Activated CD8-positive, alpha-beta T cell treated with anti-CD3 and anti-CD28 coated beads, Interleukin-2, amount 10 ng/mL, durations not matched to agents 7 days and 5 days (primary cell): ENCODE measurements at places on chromosomes 2 and 18. TPM values are rescaled to one million over a fixed set of nuclear protein-coding genes. Genes with fewer than 3 reads are reported as not detected.
A peak's percentile ranks its signal among the peaks of the same experiment; 100 is the strongest.

Gene TBR1
- 0.10 TPM for total RNA-seq

Gene CNDP1
- total RNA-seq, result not detected

- no peaks in the 10 kb centered on the region for H3K4me1 ChIP-seq
- H3K27ac ChIP-seq, result no peak overlapping the region
- DNase-seq, result no peak
- no peaks in the 10 kb centered on the region for H3K36me3 ChIP-seq
Observed at GRCh38 chr2:150075831-150076230, 411.6 kb downstream of the RND3 start.

Gene IL36RN
- total RNA-seq, result not detected

- DNase-seq, result no peak
- H3K4me3 ChIP-seq, result peak overlapping the region; percentile 61
- peaks cover 13% of the 10 kb centered on the region for H3K4me1 ChIP-seq
- H3K27me3 ChIP-seq, result peaks cover 42% of the 10 kb centered on the region
- no peak overlapping the region for H3K27ac ChIP-seq
Observed at GRCh38 chr2:148888986-148889385, 14.0 kb downstream of the KIF5C start.

Gene DNAJC5G
- not detected for total RNA-seq

Gene FEV
- not detected for total RNA-seq

- DNase-seq, result peak; percentile 23
- H3K4me1 ChIP-seq, result no peaks in the 10 kb centered on the region
- H3K27me3 ChIP-seq, result peaks cover 5% of the 10 kb centered on the region
- no peak overlapping the region for H3K4me3 ChIP-seq
- H3K27ac ChIP-seq, result no peak overlapping the region
Observed at GRCh38 chr2:238761868-238762267, 86.0 kb upstream of the TWIST2 start.

Gene MALT1
- total RNA-seq, result 57.1 TPM

- no peaks in the 10 kb centered on the region for H3K27me3 ChIP-seq
- no peaks in the 10 kb centered on the region for H3K36me3 ChIP-seq
- no peak overlapping the region for H3K27ac ChIP-seq
- DNase-seq, result no peak
Observed at GRCh38 chr2:15047184-15047583, 414.7 kb downstream of the LRATD1 start.

Gene C2orf76
- total RNA-seq, result 6.6 TPM

GRCh38 chr2:78561876-78562275 is 463.6 kb upstream of the REG3G start:
- H3K36me3 ChIP-seq, result no peaks in the 10 kb centered on the region
